ENCODE measurements at places on chromosomes 7 and 10.

GRCh38 chr7:151178831-151179230 lies 8.2 kb downstream of the ASB10 start:
- no peak for DNase-seq

DNA sequence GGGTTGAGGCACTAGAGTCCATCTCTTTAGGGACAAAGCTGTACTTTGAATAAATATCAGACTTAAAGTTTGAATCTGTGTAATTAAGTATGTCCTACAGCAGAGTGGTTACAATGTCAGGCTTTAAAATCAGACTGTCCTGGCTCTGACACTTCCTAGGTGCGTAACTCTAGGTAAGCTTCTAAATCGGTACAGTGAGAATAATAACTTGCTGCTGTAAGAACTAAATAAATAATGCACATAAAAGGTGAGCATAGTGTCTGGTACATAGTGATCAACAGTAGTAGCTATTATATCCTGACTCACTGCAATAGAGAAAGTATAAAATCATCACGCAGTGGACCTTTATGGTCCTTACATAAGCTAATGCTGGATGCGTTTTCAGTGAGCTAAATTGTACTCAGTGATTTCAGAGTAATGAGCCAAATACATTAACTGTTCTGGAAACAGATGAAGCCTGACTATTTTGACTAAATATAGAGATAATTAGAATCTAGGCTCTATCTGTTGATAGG lies 72.2 kb upstream of the PDK4 start:
- DNase-seq = no peak

- no peak for DNase-seq
Measured at GRCh38 chr7:54544527-54545240, 2.5 kb downstream of the VSTM2A start.

DNA sequence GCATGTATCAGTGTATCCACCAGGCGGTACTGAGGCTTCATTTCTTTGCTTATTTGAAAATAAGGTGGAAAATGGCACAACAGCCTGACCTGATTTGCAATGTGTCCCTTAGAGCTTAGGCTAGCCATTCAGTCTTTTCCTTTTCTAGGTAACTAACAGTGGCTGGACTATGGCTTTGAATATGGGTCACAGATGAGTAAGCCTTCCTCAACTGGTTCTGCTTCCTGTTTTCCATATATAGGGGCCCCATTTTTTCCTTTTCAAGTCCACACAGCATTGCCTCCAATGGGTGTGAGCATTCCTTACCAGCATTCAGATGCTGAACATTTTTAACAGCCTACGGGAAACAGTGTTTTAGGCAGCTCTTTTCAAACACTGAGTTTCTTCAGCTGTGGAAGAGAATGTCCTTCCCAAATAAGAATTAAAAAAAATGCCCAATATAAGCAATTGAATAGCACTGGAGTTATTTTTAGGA lies 3.9 kb upstream of the ITGB1 start:
- peak; percentile 57 for DNase-seq

GRCh38 chr7:92944633-92945032 lies 108.3 kb upstream of the CDK6 start:
- no peak for DNase-seq

GRCh38 chr7:41148521-41148951 lies 554.4 kb downstream of the INHBA start:
- no peak for DNase-seq

DNA sequence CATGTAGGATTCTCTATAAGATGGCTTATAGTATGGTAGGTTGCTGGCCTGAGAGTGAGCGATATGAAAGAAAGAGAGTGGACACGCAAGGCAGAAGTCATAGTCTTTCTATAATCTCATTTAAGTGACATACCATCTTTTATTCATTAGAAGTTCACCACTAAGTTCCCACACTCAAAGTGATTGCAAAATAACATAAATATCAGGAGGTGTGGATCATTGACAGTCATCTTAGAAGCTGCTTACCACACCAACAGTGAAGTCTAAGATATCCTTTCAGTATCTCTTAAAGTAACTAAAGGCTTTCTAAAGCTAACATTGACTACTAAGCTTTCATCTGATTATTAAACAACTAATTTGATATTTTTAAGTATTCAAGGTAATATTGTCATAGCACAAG lies 36.9 kb upstream of the GNAI1 start:
- DNase-seq = no peak

GRCh38 chr7:115227473-115228235 lies 305.8 kb downstream of the MDFIC start:
- peak; percentile 25 for DNase-seq

GRCh38 chr10:68566351-68566750 lies 6.2 kb downstream of the TET1 start:
- DNase-seq = no peak

- DNase-seq = no peak
Measured at GRCh38 chr10:5588603-5589002, 63.8 kb downstream of the CALML3 start.

DNA sequence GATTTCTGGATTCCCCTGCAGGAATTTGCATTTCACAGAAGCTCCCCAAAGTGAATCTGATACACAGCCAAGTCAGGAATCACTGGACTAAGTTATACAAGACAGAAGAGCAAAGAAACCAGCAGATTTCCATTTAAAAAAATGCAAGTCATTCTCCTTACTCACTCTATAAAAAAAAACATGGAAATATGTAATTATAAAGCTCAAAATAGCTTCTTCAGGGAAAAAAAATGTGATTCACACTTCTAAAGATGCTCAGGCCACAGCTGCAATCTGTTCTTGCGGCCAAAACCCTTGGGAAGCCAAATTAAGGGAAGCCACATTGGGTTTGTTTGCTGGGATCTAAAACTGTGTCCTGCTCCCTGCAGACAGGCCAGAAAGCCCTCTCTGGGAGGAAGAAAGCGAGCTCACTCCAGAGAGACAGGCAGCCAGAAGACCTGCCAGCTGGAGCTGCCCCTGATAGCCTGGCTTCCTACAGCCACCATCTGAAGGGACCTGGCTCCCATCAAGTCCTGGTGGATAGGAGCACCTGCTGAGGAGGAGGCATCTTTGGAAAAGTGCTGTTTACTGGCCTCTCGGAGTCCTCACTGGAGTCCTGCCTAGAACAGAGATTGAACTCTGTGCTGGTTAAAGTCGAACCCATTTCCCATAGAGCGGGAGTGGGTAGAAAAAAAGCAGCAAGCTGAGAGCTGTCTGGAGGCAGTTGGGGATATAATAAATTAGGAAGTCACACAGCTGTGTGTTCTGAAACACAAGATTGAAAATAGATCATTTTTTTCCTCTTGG lies 359.2 kb upstream of the AOAH start:
- no peak for DNase-seq

DNA sequence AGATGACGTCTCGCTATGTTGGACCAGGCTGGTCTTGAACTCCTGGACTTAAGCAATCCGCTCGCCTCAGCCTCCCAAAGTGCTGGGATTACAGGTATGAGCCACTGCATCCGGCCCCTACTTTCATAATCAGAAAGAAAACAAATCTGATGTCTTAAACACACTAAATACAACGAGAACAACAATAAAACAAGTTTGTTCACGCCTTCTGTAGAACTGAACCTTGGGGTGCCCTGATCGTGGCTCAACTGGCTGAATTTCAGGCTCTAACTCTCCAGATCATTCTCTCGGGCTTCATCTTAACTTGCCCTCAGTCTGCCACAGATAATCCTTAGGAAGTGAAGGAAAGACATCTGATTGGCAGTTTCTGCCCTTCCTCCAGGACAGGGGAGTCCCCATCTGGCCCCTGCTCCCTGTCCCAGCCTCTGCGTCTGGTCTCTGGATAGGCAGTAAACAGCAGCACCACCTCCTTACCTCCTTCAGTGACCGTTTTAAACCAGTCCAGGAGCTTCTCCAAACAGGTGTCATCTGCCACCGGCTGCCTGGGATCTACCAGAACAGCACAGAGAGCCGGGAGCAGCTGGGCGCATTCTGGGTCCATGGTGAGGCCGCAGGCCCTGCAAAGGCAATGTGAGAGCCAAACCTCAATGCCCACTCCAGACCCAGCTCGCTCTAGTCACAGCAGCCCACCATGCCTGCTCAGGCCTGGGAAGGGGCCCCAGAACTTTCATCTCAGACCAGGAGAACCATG lies 1.3 kb downstream of the BRAT1 start:
- DNase-seq = no peak

DNA sequence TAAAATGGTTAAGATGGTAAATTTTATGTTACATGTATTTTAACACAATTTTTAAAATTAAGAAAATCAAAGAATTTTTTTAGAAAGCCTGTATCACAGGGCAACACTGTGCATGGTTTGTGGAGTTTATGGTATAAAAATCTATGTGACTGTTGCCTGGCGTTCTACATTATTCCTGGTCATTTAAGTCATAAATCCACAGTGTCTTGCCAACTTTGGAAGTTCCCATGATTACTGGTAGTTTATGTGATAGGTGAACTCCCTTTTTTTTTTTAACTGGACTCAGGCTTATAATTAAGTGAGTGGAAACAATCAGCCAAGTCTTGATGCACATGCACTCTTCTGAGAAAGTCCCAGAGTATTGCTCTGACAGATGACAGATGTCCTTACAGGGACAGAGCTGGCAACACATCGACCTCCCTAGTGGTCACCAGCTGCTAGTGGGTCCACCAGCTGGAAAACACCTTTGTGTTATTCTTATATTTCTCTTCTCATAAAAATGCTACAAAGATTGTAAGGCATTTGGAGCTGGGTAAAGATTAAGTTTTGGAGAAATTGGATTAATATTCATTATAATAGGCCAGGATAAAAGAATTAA lies 8.8 kb upstream of the STN1 start:
- DNase-seq = no peak

DNA sequence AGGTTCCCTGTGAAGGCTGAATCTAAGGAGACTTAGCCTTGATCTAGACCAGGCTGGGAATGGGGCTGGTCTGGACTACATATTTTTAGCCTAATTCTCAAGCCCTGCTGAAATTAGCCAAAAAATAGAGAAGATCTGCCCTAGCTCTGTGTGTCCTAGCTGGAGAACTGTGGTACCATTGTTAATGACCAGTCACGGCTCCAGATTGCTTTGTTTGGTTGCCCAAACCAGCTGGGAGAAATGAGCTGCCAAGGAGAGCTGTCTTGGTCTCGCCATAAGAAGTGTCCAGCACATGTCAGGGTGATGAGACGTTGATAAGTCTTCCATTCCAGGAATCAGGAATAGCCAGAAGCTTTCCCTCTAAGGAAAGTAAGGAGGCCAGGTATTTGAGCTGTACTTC lies 20.7 kb downstream of the GBX1 start:
- no peak for DNase-seq

DNA sequence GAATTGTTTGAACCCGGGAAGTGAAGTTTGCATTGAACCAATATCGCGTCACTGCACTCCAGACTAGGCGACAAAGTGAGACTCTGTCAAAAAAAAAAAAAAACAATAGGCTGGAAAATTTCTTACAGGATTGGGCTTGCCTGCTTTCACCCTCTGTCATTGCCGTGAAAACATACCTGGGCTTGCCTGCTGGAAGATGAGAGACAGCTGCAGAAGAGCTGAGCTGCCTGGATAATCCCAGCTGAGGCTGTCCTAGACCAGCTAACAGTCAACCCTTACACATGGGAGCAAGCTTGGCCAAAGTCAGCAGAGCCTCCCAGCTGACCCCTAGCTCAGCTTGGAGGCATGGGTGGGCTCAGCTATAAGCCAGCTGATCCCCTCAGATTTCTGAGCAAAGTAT lies 306.2 kb downstream of the CCSER2 start:
- no peak for DNase-seq

- DNase-seq = no peak
Measured at GRCh38 chr7:87219545-87220025, at the start of gene TMEM243. Gene TMEM243 (minus strand): TSS chr7:87219732. CDS start chr7:87219503, 229 bp downstream.

DNA sequence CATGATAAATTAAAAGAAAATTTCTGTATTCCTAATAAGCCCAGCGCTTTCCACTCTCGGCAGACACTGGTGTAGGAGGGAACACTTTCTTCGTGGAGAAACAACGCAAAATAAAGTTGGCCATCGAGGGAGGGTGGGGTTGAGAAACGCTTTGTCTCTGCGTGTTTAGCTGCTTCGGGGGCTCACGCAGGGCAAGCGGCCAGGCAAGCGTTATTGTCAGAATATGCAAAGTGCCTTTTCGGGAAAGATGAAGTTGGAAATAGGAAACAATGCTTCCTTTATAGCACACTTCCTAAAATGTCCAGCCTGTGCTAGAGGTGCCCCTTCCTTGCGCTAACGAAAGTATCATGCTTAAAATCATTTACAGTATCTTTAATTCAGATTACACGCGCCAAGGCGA lies 1.9 kb upstream of the EBF3 start:
- DNase-seq = no peak

- DNase-seq = no peak
Measured at GRCh38 chr10:27369880-27370279, 129.3 kb upstream of the ACBD5 start.

- no peak for DNase-seq
Measured at GRCh38 chr7:87552351-87552900, 48.3 kb downstream of the ABCB1 start.

GRCh38 chr10:66828957-66829356 lies 96.9 kb upstream of the LRRTM3 start:
- DNase-seq = no peak

- DNase-seq = no peak
Measured at GRCh38 chr7:90853205-90853604, 257.1 kb downstream of the CDK14 start.

DNA sequence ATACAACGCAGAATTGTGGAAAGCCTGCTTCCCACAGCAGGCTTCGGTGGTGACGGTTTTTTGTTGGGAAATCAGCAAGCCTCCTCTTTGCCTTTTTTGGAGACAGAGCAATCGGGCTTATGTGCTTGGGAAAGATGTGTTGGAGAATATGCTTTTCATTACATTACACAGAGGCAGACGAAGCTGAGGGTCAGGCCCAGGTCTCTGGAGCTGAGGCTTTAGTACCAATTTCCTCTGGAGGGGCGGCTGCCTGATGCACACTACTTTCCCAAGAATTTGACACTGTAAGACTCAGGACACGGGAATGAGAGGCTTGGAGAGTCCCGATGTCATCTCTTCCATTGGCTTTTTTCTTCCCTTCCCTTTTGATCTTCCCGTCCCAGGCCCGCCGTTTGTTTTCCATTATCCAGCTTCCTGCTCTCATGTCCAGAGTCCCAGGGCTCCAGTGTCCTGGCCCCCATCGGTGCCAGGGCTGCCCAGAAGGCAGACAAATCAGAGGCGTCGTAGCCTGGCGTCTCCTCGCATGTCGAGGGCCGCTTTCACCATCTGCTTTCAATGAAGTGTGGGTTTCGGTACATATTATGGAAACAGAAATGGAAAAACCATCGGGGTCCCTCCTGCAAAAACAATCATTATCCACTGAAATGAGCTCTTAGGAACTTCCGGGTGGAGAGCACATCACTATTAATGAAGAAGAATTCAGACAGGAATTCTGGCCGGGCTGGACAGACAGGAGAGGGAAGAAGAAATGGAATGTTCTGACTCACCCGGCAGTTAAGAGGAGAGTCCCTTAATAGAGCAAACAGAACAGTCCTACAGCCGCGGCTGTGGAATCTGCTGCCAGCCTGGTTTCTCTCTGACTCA lies 123.0 kb upstream of the JCAD start:
- DNase-seq = peak; percentile 81

DNA sequence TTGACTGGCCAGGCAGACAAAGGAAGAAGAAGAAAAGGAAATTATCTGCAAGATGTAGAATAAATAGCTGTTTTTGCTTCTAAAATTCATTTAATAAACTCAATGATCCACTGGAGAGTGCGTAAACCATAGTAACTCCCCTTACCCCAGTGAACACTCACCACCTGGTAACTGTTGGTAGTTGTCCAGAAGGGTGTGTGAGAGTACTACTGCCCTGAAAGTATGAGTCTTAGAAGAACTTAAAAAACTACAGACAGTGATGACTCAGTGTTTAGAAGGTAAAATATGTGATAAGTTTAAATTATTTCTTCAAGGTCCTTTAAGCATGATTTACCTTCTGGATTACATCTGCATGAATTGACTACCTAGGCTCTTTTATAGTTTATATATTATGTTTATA lies 53.0 kb upstream of the SEMA3A start:
- DNase-seq = no peak

Data from kidney epithelial cell (primary cell).